ENCODE measurements at places on chromosomes 6 and 20. TPM values are rescaled to one million over a fixed set of nuclear protein-coding genes. Genes with fewer than 3 reads are reported as not detected.

The HLA-DQB2 gene
- total RNA-seq, result not detected

The SPTLC3 gene
- total RNA-seq, result 0.09 TPM

The GABRR2 gene
- 0.34 TPM for total RNA-seq

The ULBP2 gene
- 0.30 TPM for total RNA-seq

The BPIFA1 gene
- not detected for total RNA-seq

The FAM83B gene
- total RNA-seq, result not detected

The TRIM40 gene
- total RNA-seq, result not detected

The FOXF2 gene
- total RNA-seq, result not detected

The APOM gene
- 3.8 TPM for total RNA-seq

The MAFB gene
- 1.6 TPM for total RNA-seq

The B4GALT5 gene
- total RNA-seq, result 48.9 TPM

The PLEKHG1 gene
- total RNA-seq, result 27.6 TPM

The PROCR gene
- not detected for total RNA-seq

The RREB1 gene
- 28.3 TPM for total RNA-seq

The SLC52A3 gene
- not detected for total RNA-seq

The MYB gene
- 6.8 TPM for total RNA-seq

The BANF2 gene
- total RNA-seq, result not detected

The PCSK2 gene
- 1.7 TPM for total RNA-seq
